ENCODE measurements at places on chromosomes 2 and 18. TPM values are rescaled to one million over a fixed set of nuclear protein-coding genes. Genes with fewer than 3 reads are reported as not detected.

UPP2 gene
- total RNA-seq, result not detected

TOGARAM2 gene
- total RNA-seq, result 15.0 TPM

DAPL1 gene
- total RNA-seq, result not detected

KLHL41 gene
- total RNA-seq, result not detected

NOSTRIN gene
- total RNA-seq, result not detected

CMPK2 gene
- 164 TPM for total RNA-seq

ATIC gene
- 166 TPM for total RNA-seq

ESPNL gene
- total RNA-seq, result not detected

RBBP8 gene
- 82.5 TPM for total RNA-seq

FBLN7 gene
- 0.26 TPM for total RNA-seq

GPAT2 gene
- 19.6 TPM for total RNA-seq

TGOLN2 gene
- total RNA-seq, result 109 TPM

NLRC4 gene
- total RNA-seq, result 0.07 TPM

RNU2-63P gene
- 21.2 TPM for total RNA-seq

DNER gene
- not detected for total RNA-seq

DNA sequence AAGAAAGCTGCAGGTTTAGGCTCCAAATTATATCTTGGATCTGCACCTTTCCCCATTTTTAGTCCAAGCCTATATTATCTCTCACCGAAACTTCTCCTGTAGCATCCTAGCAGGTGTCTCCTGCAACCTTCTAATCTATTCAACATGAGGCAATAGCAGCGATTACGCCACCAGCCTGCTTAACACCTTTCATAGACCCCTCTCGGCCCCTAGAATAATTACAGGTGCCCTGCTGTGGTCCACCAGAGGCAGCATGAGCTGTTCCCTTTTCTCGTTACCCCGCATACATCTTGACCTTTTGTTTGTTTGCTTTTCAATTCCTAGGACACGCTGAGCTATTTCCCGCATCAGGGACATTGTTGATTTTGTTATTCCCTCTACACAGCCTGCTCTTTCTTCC, 361.9 kb downstream of the CYRIA start:
- no peak for DNase-seq

DNA sequence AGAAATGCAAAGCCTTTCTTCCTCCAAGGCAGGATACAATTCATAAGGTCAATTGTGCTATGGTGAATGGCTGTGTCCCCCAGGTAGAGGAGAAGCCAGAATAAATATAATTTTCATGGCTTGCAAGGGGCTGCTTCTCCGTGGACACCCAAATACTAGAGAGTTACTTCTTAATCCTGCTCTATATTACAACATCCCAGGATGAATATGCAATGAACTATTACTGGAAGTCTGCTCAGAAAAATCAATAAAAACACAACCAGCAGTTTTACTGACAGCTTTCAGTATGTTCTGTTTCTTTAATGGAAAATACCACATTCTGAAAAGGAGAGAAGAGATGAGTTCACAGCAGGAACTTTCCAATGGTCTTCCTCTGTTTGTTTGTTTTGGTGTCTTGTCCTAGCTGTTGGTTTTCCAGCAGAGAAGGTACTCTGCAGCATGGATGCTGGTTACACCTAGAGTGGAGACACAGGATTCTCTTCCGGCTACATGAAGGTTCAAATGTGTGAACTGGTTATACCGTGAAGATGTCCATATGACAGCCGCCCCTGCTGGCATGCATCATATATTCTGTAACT, 213.0 kb downstream of the PID1 start:
- DNase-seq, result no peak

- no peak for DNase-seq
Observed at GRCh38 chr2:932320-933115, 18.1 kb upstream of the SNTG2 start.

DNA sequence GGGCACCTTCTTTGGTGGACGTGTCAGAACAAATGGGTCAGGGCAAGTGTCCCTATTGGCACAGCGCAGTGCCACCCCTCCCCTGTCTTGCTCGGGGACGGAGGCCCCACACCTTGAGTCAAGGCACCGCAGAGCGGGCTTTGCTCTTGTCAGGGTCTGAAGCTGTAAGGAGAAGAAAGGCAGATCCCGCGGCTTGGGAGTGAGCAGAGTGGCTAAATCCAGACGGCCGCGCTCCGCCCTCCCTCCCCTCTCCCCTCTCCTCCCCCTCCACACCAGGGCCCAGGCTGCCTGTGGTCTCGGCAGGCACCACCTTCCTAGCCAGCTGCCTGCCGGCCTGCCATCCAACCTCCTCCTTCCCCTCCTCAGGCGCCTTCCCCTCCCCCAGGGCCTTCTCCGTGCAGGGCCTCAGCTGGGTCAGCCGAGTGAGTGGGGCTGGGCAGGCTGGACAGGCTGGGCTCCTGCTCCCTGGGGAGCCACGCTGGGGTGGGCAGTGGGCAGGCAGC, 25.8 kb downstream of the SPEG start:
- DNase-seq, result no peak

GRCh38 chr18:61955644-61956043, 62.8 kb upstream of the RNF152 start:
- no peak for DNase-seq

DNA sequence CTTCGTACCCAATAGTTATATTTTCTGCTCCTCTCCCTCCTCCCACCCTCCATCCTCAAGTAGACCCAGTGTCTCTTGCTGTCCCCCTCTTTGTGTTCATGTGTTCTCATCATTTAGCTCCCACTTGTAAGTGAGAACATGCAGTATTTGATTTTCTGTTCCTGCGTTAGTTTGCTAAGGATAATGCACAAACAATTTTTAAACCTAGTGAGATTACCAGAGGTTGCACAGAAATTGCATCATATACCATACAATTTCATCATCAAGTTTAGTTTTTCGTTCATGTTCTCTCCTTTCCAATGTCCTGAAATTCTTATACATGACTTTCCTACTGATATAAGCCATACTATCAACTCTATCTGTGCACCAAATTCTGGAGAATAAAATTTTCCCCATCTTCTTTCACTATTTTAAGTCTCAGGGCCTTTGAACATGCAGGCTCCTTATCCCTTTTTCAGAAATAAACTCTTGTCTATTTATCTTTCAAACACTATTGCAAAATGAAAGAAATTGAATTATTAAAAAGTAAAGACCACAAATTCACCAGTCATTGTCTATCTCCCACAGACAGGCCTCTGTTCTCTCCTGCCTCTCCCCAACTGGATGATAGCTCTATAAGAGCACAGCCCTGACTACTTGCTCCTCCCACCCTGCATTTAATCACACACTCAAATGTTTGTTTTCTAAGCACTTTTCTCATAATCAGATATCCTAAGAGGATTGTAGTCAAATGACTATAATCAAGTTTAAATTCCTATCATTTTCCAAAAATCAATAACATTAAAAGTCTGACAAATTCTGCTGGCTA, 27.2 kb upstream of the B4GALT6 start:
- DNase-seq, result no peak

- DNase-seq, result no peak
Observed at GRCh38 chr2:10345813-10346212, 43.1 kb downstream of the HPCAL1 start.

DNA sequence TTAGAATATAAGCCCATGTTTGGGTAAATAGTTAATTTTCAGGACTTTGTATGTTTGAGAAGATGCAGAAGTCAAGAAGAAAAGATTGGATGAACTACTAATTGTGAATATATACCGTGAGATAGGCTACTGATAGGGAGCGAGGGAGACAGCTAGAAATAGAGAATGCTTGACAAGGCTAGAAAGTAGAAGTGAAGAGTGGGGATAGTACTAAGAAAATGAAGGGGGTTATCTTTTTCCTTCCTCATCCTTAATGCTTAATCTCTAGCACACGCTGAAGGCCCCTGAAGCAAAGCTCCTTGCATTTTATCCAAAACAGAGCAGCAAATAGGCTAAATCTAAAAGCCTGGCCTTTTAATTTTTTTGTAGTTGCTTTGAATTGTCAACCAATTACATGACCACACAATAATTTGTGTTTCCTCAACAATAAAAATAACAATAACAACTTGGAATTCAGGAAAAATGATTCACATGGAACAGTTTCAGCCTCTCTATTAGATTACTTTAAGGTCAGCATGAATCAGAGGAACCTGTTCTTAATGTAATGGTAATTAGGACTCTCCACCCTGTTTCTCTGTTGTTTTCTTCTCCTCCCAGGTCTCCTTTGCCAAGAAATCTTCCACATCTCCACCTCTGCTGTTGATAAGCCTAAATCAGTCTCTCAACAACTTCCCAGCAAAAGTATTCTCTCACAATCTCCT, 1071.3 kb upstream of the ZEB2 start:
- no peak for DNase-seq

DNA sequence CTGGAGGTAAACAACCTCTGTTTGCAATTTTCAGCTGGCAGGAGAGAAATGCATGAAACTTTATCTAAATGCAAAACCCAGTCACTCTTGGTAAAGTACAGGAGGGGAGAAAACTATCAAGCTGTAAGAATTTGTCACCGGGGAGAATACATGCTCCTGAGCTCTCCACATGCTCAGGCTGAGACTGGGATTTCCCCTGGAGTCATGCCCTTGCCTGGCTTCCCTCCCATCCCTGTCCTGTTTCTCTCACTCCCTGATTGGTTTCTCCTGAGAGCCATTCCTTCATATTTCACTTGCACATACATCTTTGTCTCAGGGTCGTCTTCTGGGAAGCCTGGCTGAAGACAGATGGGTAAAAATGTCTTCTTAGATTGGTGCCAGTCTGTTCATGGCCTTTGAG, 52.9 kb upstream of the SPATS2L start:
- no peak for DNase-seq

DNA sequence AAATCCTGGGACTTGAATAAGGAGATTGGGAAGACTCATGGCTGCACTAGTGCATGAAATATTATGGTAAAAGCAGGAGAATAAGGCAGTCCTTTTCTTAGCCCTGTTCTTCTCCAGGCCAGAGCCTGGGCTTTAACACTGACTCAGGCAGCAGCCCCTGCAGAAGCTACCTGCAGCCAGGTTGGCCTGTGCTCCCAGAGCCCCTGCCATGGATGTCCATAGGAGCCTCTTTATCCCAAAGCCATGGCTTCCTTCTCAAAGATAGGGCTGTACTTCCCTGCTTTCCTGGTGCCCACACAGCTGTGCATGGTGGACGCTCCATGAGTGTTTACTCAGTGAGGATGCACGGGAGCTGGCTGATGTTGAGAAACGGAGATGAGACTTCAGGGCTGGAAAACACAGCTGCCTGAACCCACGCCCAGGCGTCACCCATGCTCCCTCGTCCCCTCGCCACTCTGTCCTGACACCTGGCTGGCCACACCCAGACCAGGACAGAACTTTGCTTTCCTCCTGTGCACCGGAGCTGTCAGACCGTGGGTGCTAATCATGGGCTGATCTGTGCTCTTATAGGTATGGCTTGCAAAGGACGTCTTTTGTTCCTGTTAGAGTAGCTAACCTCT, 135.5 kb downstream of the GLI2 start:
- no peak for DNase-seq

DNA sequence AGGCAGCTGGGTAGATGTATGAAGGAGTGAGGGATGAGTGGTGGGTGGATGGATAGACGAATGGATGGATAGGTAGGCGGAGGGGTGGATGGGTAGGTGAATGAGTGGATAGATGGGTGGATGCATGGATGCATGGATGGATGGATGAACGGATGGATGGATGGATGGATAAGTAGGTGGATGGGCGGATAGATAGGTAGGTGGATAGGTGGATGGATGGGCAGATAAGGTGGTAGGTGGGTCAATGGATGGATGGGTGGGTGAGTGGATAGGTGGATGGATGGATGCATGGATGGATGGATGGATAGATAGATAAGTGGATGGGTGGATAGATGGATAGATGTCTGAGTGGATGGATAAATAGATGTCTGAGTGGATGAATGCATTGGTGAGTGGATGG, 30.1 kb downstream of the MLPH start:
- no peak for DNase-seq

- no peak for DNase-seq
Observed at GRCh38 chr2:235324324-235324723, 169.5 kb upstream of the AGAP1 start.

GRCh38 chr2:112201696-112202430, 53.0 kb downstream of the ZC3H8 start:
- DNase-seq, result no peak

- DNase-seq, result no peak
Observed at GRCh38 chr2:101546376-101547058, 71.6 kb upstream of the RFX8 start.

- no peak for DNase-seq
Observed at GRCh38 chr2:186308347-186308746, 177.7 kb upstream of the ZC3H15 start.

DNA sequence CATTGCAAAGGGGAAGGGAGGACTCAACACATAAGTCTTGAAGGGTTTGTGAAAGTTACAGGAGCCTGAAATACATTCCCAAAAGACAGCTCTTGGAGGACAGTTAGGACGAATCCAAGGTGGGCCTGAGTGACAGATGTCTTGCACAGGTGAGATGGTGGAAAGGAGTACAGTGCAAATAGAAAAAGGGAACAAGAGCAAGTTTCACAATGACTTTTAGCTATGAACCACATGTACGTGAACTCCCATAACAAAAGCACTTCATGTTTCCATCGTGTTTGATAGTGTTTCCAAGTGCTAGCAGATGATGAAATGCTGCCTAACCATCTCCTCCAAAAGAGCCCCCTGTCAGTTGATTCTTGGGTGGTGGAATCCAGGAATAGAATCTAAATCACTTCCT, 1.8 kb downstream of the IL18RAP start:
- no peak for DNase-seq

GRCh38 chr2:132424526-132425121, 8.0 kb downstream of the GPR39 start:
- DNase-seq, result no peak

- no peak for DNase-seq
Observed at GRCh38 chr18:58539659-58540380, 89.1 kb downstream of the ALPK2 start.

- DNase-seq, result no peak
Observed at GRCh38 chr18:34807106-34807796, 97.2 kb downstream of the DTNA start.

DNA sequence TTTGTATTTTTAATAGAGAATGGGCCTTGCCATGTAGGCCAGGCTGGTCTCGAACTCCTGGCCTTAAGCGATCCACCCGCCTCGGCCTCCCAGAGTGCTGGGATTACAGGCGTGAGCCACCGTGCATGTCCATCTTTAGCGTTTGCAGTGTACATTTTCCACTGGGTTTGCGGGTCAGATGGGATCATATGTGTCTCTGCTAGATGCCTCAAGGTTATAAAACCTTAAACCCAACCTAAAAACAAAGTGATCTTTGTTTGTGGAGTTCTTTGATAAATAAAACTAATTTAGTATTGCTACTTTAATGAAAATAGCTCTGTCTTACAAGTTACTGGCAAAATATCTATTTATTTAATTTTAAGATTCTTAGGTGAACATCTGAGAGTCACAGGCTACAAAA, 13.1 kb upstream of the ALPG start:
- DNase-seq, result no peak

DNA sequence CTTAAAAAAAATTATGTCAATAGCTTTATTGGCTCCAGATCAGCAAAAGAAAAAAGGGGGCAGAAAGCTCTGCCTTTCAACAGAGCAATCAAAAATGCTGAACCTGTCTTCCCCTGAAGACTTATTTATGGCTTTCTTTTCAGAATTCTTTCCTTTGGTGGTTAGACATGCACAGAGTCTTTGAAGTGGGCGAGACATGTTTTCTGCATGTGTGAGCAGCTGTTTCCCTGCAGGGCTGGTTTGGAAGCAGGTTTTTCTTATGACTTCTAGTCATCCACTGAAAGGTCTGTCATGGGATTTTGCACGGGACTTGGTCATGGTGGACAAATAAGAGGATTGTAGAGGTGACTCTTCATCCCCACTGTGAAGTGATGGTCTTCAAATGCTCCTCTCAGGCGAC, 160.3 kb downstream of the VAPA start:
- DNase-seq, result no peak

- DNase-seq, result no peak
Observed at GRCh38 chr2:70643715-70644114, 90.1 kb upstream of the TGFA start.

GRCh38 chr2:53848062-53848461, 11.7 kb downstream of the GPR75 start:
- DNase-seq, result no peak
